Cerebellar nuclear complex (tissue), 1 donor: ENCODE measurements at places on chromosomes 6 and 20.

GRCh38 chr6:125658136-125658535, 91.3 kb upstream of the HEY2 start:
- DNase-seq = no peak

- DNase-seq = peak; percentile 16
Observed at GRCh38 chr6:86937219-86938079, at the start of gene HTR1E. Gene HTR1E, plus strand, starts transcription at chr6:86937528. Its CDS starts 77,807 bp downstream, at chr6:87015335.

DNA sequence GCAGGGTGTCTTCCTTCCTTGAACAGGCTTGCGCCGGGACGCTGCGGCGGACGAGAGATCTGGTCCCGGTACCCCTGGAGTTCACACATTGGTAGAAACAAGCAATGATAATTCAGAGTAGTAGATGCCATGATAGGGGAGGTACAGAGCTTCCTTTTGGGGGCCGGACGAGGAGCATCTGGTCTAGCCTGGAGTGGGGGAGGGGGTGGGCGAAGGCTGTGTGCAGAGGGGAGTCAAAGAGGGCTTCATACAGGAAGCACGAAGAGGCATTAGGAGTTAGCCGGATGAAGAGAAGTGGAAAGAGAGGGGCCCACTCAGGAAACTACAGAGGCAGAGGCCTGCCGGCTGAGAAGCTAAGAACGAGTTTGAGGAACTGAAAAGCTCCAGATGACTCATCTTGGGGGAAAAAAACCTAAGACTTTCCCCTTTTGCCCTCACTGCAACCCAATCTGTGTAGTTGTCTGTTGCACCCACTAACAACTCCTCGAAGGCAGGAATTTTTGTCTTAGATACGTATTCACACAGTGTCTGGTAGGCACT, 611 bp downstream of the CNPY3 start:
- no peak for DNase-seq

GRCh38 chr20:52083627-52084232, 107.8 kb downstream of the ZFP64 start:
- DNase-seq = no peak

DNA sequence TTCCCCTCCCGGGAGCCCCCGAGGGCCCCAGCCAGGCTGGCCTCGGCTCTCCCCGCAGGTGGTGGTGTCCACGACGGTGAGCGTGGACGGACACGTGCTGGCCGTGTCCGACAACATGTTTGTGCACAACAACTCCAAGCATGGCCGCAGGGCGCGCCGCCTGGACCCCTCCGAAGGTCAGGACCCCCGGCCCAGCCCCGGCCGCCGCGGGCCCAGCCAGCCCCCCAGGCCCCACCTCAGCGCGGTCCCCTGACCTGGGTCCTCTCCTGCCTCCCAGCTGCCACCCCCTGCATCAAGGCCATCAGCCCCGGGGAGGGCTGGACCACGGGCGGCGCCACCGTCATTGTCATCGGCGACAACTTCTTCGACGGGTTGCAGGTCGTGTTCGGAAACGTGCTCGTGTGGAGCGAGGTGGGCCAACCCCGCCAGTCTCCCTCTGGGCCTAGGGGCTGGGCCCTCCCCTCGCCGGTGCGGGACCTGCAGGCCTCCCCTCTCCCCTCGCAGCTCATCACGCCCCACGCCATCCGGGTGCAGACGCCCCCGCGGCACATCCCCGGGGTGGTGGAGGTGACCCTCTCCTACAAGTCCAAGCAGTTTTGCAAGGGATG, 51.0 kb downstream of the CPXM1 start:
- no peak for DNase-seq

DNA sequence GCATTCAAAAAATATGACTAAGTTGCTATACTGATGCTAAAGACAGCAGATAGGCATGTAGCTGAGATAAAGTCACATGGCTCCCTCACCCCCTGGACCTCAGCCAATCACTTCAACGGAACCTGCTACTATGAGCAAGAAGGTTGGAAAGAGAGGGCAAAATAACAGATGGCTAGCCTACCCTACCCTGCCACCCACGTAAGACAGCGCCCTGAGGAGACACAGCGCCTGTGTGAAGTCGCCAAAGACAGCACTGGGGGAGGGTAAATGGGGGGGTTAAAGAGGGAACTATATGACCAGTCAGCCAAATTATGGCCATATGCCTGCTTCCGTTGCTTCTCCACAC, 163.2 kb downstream of the RALGAPA2 start:
- peak; percentile 68 for DNase-seq

GRCh38 chr6:33621711-33622388, 728 bp downstream of the ITPR3 start:
- DNase-seq = no peak

DNA sequence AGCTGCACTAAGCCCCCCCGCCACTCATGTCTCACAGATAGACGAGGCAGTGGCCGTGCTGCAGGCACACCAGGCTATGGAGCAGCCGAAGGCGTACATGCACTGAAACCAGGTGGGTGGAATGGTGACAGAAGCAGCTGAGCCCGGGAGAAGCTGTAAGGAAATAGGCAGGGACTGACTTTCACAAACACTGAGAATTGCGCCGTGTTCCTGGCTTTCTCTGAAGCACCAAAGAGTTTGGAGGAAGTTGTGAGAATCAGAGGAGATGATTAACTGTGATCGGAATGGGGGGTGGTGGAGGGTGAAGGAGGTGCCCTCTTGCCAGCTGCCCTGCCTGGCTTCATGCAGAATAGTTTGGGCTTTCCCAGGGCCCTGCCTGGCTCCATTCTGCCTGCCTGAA, 21.6 kb downstream of the TOMM34 start:
- no peak for DNase-seq

DNA sequence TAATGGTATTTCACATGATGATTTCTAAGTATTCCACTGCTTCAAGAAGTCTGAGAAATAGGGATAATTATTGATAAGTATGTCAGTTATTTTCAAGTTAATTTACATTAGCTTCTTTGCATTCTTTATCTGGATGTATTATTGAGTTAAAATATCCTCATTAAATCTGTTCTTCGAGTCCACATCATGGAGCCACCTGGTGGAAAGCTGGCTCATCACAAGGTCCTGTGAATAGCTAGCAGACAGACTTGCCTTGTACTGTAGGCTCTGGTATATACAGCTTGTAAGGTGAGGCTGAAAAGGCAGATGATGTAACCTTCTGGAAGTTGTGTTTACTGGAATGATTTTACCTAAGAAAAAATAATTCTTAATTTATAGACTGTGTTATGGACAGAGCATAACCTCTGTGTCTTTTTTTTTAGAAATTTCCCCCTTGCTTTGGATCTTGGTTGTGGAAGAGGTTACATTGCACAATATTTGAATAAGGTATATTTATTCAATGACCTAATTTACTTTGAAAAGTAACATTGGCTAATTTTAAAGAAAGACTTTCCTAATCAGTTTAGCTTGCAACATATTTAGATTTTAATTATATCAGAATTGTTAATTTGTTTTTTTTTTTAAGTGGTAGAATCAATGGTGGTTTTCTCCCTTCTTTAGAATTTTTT, 3.5 kb downstream of the NDUFAF5 start:
- no peak for DNase-seq

DNA sequence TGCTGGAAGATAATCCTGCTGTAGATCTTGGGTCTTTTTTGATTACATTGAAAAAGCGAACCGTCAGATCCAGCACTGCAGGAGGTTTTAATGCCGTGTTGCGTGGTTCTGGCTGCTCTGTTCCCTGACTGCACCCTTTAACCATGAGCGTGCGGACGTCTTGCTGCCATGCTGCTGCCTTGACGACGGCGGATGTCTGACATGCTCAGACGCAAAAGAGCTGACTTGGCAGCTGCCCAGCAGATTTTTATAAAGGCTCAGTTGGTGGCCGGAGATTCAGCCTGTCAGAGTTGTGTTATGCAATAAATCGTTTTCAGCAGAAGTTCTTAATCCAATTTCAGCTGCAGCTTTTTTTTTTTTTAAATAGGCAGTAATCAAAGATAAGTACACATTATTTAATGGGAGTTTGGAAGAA, 119.4 kb downstream of the JARID2 start:
- peak; percentile 35 for DNase-seq

GRCh38 chr20:57434390-57434700, 43.1 kb downstream of the RBM38 start:
- DNase-seq = no peak

- no peak for DNase-seq
Observed at GRCh38 chr6:53699462-53699861, 33.9 kb upstream of the KLHL31 start.

DNA sequence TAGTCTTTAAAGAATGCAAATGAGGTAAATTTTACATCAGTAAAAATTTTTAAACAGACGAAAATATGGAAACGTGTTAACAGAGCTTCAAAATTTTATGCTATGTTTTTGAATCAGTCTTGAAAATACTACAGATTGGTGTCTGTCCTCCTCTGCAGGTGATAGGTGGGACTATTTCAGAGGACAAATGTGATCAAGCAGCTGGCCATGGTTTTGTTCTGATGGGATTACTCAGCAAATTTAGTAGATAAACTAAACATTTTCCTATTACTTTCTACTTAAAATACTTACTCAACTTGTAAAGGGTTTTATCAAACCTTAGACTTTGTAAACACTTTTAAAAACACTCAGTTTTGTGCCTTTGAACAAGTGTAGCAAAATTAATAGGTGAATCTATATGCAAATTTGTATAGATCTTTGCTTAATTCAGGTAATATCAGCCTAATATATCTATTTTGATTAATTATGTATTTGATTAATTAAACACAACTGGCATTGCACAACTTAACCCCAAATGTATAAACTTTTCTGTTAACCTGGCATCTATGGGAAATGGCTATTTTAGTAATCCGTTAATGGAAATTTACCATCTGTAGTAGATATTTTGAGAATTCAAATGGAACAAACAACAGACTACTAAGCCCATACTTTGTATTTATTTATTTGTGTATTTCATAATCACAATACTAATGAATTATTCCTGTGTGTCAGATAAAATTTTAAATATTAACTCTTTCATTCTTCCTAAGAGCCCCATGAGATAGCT, 22.5 kb downstream of the ADGRB3 start:
- DNase-seq = no peak

DNA sequence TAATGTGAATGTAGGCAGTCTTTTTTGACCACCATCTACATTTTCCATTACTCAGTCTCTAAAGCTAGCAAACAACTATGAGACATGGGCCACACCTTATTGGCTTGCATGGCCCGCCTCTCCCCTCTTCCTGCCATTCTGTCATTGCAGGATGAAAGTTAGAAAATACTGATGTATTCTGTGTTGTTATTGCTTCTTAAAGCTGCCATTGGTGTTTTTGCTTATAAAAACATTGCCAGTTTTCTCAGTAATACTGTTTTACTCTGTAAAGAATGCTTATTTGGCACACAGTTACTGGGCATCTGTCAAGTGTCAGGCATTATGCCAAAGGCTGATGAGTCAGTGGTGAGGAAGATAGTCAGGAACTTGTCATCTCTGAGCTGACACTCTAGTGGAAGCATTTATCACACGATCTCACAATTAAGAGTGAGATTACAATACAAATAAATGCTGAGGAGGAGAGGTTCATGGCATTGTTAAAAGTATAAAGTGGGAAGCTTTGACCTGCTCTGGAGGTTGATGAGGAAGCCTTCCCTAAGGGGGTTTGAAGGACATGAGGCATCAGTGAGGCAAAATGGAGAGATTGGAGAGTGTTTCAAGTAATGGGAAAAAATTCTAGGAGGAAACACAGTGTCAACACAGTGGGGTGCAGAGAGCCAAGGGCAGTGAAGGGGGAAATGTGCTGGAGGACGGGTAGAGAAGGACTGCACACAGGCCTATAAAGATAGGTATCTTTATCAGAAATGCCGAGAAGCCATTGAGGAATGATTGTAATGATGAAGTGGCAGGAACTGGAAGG, 14.7 kb downstream of the KLHL32 start:
- peak; percentile 85 for DNase-seq

GRCh38 chr20:25072226-25072811, 9.6 kb downstream of the VSX1 start:
- DNase-seq = no peak

DNA sequence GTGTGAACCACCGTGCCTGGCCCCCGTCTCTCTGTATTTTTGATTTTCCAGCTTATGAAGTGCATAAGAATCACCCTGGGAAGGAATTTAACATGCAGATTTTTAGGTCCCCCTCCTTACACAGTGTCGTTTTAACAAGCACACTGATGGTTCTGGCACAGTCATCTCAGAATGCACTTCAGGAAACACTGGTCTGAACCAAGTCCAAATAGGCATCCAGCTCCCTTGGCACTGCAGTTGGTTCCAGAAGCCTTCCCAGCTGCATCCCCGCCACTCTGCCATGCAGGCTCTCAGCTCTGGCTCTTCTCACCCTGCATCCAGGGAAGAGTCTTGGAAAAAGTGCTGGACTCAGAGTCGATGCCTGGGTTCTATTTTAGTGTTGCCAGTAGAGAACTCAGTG, 20.1 kb downstream of the RIPOR2 start:
- no peak for DNase-seq

DNA sequence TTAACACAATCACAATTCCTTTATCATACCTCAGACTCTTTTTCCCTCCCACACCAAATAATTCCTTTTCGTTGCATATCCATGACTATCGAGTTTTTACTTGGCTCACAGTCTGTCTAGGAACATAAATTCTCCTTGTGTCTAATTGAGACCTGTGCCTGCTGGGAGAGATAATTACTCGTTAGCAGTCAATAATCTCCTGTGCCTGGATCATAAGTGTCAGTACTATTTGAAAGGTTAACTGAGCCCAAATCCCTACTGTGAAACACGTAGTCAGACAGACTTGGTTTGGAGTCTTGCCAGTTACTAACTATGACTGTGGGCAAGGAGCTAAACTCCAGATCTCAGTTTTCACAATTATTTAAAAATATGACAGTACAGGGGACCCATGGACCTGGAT, 5.7 kb upstream of the CTNNBL1 start:
- no peak for DNase-seq

DNA sequence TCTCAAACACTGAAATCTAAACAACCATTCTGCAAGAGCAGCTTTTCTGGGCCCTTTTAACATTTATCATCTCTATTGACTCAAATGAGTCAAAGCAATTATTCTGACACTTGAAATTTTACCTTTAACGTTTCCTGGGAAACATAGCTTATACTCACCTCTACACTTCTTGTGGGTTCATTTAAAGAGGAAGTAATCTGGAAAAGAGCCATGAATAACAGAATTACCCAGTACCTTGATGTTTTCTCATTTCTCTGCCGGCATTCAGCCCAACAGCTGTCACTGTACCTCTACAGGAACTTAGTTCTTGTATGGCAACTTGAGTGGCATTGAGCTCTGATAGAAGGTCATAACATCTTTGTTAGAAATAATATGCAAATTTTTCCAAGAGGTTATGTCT, 272.2 kb downstream of the KCNQ5 start:
- no peak for DNase-seq

DNA sequence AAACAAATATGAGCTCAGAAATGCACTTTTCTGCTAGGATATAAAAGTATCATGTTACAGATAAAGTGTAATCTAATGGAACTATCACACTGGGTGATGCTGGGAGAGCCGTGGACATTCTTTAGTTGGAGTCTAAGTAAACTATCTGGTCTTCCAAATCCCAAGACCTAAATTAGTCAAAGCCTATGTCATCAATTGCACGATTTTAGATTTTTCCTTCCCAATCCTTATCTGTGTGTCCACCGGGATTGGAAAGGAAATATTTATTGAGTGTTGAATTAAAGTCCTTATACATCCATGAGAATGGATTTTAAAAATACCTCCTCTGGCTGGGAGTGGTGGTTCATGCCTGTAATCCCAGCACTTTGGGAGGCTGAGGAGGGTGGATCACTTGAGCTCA, 19.6 kb upstream of the MRAP2 start:
- no peak for DNase-seq

- no peak for DNase-seq
Observed at GRCh38 chr20:64100946-64101688, 6.2 kb downstream of the NPBWR2 start.
